ENCODE measurements at places on chromosomes 6 and 20.

DNA sequence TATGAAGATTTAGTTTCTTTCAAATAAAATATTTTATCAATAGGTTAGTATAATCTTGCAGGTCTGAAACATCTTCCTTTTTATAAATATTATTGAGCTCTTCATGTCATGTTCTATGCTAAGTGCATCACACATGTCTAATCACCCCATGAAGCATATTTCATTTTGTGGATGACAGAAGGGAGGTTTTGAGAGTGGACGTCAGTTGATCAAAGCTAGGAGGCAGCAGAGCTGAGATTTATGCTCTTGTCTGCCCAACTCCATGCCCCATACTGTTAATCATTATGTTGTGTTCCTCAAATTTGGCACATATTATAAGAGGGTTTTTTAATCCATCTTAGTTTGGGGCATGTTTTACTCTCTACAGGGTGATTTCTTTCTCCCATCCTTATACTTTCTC is 22.7 kb downstream of the DSE start:
- DNase-seq: no peak

DNA sequence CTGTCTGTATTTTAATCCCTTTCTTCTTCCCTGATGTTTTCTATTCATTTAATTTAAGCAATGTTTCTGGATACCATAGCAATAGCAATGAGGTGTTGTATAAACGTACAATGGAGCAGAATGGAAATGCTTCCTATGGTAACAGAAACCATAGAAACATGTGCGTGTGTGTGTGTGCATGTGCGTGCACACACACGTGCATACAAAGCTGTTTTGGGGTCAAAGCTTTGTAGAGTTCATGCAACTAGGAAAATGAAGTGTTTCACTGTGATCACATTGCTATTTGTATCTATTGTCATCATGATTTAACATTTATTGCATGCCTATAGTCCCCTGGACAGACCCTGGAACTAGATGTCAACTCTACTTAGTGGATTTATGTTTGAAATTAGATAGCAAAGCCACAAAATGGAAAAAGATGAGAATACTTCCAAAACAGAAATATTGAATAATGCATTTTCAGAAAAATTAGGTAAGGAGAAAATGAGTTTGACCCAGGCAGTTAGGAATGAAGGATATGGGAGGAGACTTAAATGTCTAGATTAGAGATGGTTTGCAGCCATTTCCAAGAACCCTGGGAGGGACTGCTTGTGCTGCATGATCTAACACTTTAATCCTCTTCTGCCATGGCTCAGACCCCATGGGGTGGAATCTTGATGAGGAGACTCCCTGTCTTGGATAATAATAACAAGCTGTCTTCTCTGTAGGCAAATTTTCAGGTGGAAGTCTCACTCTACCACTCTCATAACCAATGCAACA is 124.4 kb downstream of the TRMT11 start:
- DNase-seq: no peak

DNA sequence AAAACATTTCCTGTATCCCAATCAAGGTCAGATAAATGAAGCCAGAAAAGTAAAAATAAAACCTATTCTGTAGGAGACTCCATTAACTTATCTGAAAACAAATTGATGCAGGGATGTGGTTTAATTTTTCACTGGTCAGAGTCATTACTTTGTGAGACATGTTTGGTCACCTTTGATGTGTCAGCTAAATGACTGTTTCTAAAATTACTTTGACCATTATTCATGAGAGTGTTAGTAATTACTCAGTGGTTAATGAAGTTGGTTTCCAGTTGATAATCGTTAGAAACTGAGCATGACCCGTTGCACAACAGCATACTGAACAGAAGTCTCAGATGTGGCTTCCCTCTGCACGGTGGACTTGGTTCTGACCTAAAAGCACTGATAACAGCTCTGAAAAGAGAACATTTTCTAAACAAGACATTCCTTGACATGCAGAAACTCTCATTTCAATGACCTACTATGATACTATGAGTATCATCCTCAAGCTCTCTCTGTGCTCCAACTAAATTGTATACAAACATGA is 410.5 kb upstream of the RNF217 start:
- DNase-seq: no peak

DNA sequence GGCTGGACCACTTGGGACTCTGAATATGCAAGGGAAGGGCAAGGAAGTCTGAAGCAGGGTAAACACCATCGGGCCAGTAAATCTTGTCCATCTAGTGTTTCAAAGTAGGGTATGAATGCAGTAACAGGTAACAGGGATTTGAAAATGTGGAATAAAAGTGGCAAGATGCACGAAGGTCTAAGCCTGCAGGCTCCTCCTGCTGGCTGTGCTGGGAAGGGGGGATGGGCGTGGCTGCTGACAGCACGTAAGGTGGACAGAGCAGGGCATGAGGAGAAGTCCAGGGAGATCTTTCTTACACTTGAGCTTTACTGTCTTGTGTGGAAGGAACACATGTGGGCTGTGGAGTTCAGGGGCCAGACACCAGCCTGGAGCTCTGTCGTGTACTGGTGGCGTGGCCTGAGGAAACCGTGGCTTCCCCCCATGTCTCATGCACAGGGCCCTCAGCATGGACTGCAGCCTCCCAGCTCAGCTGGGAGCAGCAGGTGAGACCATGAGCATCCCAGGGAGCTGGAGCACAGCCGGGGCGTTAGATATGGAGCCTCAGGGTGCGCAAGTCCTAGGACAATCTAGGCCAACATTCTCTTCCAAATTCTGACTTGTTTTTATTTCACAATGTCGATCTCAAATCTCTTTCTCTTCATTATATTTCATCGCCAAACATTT is 84.5 kb downstream of the SLC22A23 start:
- no peak for DNase-seq

DNA sequence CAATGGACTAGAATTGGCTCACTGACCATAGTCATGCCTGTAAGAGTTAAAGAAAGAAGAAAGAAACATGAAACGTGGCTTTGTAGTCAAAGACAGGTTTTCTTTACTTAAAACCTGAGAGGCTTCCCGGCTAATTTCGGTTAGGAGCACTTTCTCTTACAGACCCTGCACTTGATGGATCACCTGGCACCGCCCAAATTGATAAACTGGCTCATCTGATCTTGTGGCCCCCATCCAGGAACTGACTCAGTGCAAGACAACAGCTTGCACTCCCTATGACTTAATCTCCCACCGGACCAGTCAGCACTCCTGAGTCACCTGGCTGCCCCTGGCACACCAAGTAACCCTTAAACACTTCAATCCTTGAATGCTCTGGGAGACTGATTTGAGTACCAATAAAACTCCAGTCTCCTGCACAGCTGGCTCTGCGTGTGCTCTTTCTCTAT is 12.3 kb downstream of the TMEM14B start:
- no peak for DNase-seq

DNA sequence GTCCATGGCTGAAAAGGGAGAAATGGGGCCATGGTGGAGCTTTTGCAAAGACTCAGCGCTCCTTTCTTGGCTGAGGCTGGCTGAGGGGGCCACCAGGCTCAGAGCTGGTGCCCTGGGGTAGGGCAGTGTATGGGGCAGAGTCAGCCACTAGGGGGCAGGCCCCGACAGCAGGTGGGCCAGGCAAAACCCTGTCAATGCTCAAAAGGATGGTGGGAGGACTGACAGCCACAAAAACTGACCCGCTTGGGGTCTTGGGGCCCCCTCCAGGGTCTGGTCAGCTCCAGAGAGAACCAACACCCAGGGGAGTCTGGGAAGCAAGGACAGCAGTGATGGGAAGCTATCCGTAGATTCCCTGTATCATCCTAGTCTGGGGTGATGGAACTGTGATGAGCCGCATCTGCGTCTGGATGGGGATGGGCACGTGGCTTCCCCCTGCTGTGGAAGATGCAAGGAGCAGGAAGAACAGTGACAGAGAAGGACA is 306.9 kb downstream of the DHX35 start:
- peak; percentile 65 for DNase-seq

DNA sequence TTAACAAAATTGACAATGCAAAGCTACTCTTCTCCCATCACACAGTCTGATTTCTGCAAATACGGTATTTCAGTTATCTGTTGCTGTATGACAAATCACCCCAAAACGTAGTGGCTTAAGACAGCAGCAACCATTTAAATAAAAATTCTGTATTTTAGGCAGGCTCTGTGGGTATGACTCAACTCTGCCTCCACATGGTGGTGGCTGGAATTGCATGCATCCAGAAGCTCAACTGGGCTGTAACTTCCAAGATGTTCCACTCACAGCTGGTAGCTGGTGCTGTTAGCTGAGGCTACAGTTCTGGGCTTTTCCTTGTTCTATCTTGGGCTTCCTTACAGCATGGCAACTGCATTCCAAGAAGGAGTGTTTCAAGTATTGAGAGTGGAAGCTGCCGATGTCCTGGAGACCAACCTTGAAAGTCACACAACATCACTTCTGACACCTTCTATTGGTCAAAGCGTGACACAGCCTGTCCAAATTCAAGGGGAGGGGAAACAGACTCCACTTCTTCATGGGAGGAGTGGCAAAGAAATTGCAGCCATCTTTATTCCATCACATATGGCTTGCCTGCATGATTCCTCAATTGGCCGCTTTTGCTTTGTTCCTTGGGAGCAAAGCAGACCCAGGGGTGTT is 39.7 kb upstream of the TULP1 start:
- DNase-seq: no peak

DNA sequence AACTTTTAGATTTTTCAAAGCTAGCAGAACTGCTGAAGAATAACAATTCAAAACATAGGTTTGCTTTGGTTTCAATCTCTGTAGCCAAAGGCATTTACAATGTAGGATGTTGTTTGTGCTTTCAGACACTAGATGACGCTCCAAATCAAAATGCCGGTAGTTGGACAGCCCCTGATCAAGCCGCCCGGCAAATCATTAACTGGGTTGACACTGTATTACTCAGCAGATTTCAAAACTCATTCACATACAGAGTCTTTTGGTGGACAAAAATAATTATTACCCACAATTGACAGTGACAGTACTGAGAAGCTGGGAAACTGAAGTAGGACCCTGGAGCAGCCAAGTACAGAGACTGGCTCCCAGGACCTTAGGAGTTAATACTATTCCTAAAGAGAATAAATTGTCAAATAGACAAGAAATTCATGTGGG is 21.3 kb upstream of the HFE start:
- peak; percentile 89 for DNase-seq

DNA sequence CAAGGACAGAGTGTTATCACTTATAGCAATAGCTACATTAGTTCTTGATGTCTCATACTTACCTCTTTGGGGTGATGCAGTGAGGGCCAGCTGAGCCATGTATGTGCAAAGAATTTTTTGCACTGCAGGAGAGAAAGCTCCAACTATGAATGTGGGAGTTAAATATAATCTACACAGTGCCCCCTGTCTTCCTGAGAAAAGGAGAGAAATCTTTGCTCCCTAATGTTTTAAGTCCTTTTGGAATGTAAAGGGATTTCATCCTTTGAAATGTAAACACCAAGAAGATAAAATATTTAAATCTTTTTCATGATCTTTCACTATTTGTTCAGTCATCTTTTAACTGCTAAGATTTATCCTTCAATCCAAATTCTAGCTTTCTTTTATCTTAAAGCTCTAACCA is 822.1 kb downstream of the TENT5A start:
- no peak for DNase-seq

GRCh38 chr6:170050591-170051041 is 240.3 kb downstream of the DLL1 start:
- no peak for DNase-seq
